ENCODE measurements at places on chromosomes 12 and 14.

GRCh38 chr12:46233423-46233822 is 35.4 kb downstream of the SLC38A1 start:
- no peak for DNase-seq

DNA sequence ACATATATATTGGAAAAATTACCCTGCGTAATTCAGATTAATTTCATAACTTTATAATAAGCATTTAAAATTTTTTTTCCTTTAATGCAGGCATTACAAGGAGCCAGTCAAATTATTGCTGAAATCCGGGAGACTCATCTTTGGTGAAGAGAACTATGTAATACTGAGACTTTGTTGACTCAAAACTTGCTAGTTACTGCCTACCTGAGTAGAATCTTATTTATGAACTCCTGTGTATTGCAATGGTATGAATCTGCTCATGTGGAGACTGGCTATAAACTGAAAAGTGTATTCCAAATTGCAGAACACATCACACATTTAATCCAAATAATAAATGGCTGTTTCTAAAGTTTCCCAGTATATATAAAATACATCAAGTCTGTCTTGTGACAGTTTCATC is 12.4 kb downstream of the YARS2 start:
- DNase-seq, result no peak

- no peak for DNase-seq
These were observed 62.0 kb downstream of the TMEM132C start for GRCh38 chr12:128328961-128329360.

GRCh38 chr12:106249411-106250135 is 1.8 kb upstream of the CKAP4 start:
- peak; percentile 79 for DNase-seq

- DNase-seq, result no peak
These were observed 323.4 kb downstream of the VRK1 start for GRCh38 chr14:97120611-97121031.

GRCh38 chr12:66516561-66516960 is 162.3 kb downstream of the GRIP1 start:
- no peak for DNase-seq

DNA sequence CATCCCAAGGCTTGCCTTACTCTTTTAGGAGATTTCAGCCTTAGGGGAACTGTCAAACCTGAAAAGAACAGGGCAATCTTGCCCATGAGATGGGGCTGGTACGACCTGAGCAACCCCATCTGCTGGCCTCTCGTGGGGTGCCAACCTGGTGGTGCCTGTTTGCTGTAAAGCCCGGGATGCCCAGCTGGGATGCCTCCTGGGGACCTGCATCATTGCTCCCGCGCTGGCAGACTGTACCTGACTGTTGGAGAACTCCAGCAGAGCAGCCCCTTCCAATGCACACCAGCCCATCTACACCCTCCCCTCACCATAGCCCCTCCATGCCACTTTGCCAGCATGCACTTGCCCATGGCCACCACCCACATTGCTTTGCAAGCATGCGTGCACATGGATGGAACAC is 335.7 kb downstream of the RPS29 start:
- no peak for DNase-seq

- DNase-seq, result peak; percentile 27
These were observed 6.8 kb downstream of the EMP1 start for GRCh38 chr12:13203034-13203922.

- no peak for DNase-seq
These were observed 5.6 kb downstream of the RBP5 start for GRCh38 chr12:7122811-7123769.

DNA sequence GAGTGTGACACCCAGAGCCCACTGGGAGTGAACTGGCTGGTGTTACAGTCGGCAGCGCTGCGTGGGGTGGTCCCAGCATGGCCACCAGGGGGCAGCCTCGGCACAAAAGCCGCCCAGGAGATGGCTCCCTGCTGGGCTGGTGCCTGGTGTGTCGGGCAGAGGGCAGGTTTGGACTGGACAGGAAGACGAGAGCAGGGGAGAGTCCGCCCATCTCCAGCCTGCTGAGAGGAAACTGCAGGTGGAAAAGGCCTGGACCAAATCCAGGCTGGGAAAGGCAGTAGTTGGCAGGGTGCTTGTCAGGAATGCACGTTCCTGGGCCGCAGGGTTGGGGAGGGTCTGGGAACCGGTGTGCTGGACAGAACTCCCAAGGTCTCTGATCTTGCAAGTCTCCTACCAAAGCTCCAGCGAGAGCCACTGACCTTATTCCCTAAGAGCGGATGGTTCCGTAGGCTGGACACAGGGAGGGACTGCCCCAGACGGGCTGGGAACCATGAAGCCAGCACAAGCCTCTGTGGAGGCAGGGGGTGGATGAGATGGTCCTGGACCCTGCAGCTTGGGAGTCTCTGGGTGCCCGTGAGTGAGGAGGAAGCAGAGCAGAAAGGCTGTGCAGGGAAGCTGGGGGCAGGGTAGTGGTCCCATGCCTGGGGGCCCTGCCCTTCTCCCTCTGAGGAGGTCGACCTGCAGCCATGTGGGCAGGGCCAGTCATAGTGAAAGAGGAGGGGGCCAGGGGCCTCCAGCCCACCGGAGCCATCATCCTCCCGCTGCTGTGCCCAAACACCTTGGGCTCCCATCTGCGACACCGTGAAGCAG is 1.8 kb downstream of the AHNAK2 start:
- DNase-seq, result peak; percentile 91

GRCh38 chr14:73462048-73462715 is 3.8 kb upstream of the NUMB start:
- no peak for DNase-seq

DNA sequence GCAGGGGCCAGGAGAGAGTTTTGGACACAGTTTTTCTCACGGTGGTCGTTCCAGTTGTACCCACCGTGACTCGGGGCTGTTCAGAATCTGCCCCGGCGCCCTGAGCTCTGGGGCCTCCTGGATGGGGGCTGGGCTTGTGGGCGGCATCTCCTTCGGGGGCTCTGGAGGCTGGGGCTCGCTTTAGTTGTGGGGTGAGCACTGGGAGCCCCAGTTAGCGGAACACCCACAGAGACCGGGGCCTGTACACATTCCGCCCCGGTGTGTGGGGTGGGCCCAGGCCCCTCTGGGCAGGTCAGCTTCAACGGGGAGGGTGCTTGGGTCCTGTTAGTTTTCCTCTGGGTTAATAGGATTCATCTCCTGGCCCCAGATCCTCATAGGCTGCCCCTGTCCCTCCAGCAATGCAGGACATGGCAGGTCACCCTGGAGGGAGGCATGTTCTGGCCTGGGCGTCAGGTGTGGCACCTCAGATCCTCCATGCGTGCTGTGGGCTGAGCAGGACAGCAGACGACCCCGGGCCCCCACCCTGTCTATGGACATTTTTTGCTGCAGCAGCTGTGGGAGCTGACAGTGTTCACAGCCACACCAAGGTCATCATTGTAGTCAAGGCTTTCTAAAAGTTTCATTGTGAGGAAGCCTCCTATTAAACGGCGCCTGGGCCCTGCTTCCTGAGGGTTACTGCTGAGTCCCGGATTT is 393.2 kb downstream of the TMEM121 start:
- DNase-seq, result no peak

DNA sequence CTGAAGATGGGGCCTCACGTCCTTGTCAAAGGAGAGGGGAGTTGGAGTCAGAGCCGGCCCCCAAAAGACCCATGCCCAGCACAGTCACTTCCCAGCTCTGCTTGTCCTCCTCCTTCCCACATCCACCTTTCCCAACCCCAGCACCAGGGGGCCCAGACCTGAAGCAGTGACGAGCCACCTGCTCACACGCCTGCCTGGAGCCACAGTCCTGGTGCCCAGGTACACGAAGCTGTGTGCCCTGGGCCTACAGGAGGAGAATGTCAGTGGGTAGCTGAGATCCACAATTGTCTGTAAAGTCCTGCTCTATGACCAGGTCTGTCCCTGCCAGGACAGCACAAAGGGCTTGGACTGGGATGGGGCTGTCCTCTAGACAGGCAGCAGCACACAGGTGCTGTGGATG is 126.8 kb upstream of the PZP start:
- no peak for DNase-seq

GRCh38 chr14:91112194-91112593 is 1.7 kb upstream of the DGLUCY start:
- DNase-seq, result no peak

DNA sequence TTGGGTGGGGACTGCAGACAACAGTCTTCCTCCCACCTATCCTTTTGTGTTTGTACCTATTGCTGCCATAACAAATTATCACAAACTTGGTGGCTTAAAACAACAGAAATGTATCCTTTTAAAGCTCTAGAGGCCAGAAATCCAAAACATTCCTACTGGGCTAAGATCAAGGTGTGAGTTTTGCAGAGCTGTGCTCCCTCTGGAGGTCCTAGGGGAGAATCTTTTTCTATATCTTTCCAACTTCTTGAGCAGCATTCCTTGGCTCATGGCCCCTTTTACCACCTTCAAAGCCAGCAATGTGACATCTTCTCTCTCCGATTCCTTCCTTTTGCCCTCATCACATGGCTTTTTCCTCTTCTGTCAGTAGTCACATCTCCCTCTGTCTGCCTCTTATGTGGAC is 190.6 kb downstream of the TTC8 start:
- DNase-seq, result no peak

- DNase-seq, result no peak
These were observed 37.0 kb downstream of the CCDC91 start for GRCh38 chr12:28227251-28227650.

DNA sequence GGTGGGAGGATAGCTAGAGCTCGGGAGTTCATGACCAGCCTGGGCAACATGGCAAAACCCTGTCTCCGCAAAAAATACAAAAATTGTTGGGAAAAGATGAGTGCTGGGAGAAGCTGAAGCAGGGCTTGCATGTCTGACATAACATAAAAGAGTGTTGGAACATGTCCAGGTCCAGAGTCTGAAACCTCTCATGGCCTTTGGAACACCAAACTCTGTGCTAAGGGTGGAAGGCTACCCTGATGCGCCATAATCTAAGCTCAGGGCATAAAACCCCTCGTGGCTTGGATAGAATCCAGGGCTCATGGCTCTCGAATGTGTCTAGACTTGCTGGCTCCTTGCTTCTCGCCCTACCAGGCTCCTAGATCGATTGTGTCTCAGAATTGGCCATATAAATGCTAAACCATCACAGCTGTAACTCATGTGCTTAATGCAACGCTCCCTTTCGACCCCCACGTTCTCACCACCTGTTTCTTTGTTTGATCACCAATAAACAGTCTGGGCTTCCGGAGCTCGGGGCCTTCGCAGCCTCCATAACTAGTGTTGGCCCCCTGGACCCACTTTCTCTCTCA is 6.7 kb upstream of the CLEC7A start:
- no peak for DNase-seq

- DNase-seq, result no peak
These were observed 116.3 kb downstream of the TMTC3 start for GRCh38 chr12:88258396-88258795.

DNA sequence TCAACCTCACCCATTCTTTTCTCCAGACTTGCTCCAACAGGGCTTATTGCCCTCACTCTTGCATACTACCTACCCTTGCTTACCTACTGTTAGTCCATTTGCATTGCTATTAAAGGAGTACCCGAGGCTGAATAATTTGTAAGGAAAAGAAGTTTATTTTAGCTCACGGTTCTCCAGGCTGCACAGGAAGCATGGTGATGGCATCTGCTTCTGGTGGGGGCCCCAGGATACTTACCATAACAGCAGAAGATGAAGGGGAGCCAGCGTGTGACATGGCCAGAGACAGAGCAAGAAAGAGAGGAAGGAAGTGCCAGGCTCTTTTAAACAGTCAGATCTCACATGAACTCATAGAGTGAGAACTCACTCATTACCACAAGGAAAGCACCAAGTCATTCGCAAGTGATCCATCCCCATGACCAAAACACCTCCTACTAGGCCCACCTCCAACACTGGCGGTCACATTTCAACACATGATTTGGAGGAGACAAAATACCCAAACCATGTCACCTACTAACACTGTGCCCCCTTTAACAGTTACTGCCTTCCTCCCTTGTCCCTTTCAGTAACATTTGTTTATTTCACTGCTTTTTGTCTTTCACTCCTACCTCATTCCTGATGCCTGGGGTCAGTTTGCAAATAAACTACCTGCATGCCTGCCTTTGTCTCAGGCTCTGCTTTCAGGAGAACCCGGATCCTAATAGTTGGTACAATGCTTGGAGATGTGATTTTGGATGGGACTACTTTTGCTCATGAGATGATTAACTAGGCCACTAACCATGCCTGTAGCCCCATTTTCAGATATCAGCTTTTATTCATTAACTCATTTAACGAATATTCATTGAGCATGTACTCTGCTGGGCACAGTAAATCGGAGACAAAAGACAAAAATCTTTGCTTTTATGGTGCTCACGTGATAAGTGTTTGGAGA is 41.6 kb upstream of the CSRP2 start:
- no peak for DNase-seq

GRCh38 chr14:72081137-72081536 is 148.9 kb downstream of the RGS6 start:
- no peak for DNase-seq

- peak; percentile 77 for DNase-seq
These were observed 34.6 kb downstream of the SPRING1 start for GRCh38 chr12:116703214-116703795.

- DNase-seq, result no peak
These were observed 498.3 kb downstream of the FOXG1 start for GRCh38 chr14:29264865-29265264.

- no peak for DNase-seq
These were observed 594 bp upstream of the CEP170B start for GRCh38 chr14:104864267-104865080.

DNA sequence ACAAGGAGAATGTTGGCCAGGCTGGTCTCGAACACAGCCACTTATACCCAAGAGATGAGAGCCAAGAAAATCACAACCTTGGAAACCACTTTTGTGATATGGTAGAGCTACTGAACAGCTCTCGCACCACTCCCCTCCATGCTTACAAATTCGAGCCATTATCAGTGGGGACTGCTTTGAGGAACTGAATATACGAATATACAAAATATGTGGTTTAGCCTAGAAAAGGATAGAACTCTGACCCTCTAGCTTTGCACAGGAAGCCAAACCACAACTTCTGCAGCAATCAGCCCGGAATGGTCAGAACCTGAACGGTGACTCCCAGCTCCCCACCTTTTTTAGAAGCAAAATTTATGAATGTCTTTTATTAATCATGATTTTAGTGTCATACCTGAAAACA is 129.8 kb upstream of the TMEM132C start:
- DNase-seq, result no peak

DNA sequence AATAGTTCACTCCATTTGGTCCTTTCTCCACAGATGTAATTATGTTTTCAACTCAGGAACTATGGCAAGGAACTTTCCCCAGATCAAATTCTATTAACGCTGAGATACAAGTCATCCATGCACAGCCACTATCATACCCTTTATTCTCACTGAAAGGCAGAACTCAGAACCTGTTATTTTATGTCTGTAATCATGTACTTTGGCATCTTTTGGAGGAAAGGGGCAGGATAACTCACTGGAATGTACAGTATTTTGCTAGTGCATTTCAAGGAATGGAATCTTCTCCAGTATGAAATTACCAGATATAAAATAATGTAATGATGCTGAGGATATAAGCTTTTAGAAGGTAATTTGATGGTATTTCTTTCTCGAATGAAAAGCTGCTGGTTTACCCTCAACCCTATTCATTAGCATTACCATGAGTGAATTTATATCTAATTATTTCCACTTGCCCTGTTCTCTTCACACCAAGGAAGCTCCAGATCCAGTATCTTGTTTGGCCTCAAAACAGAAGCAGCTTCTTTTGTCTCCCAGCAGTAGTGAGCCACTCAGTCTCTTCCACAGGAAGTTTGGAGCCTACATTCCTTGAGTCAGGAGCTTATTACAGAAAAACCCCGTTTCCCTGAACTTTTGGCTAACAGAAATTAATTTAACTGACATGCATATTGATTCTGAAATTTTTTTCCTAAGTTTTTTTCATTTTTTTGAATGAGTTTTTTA is 10.0 kb upstream of the AMHR2 start:
- DNase-seq, result no peak
